ENCODE measurements at places on chromosomes 12 and 14.

DNA sequence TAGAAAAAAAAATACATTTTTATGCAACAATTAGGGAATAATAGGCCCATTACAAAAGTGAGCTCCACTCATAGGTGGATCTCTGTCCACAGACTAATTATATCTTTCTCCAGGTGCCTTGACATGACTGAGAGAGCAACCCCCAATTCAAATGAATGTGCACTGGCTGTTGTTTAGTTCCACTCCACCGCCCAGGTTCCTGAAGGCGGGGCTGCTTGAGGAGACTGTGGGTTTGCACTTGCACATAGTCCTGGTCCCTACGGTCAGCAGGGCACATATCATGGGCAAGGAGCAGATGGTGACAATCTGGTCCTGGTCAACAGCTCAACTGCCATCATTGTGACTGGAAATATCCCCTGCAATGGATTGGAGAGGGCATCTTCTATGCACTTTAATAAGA lies 195.6 kb upstream of the PWP1 start:
- no peak for DNase-seq

GRCh38 chr12:47721431-47721973 lies 3.8 kb downstream of the ENDOU start:
- DNase-seq: no peak

DNA sequence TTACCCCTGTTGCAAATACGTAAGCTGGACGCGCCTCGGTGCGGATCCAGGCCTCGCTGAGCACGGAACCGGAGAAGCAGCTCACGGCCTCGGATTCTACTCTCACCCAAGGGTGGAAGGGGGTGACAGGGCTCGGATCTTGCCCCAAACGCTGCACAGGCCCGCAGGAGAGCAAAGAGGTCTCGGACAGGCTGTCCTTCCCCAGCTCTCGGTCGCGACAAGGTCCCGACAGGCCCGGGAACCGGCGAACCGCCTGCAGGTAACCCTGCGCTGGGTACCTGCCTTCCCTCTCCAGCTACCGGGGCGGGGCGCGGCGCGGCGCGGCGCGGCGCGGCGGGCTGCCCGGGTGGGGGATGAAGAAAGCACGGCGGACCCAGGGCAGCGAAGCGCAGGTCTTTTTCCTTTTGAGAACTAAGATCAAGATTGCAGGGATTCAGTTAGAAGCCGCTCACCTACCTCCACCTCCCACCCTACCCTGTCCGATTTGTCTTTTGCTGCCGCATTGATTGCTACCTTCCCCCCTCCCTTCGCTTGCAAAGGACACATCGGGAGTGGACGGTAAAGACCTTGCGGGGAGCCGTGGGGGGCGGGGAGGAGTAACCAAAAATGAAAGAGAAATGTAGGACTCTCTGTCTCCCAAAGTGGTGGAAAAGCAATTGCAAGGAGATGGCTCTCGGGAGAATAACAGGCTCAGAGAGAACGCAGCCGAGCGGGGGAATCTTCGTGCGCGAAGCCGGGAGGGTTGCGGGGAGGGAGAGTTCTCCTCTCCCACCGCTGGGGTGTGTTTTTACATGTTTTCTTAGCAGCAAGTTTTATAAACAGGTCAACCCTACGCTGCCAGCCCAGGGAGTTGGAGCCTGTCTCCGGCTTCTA lies 8.4 kb upstream of the TBX3 start:
- no peak for DNase-seq

GRCh38 chr14:74919421-74920165 lies 3.5 kb downstream of the RPS6KL1 start:
- DNase-seq: no peak

Measured in SK-N-DZ (cell line).